ENCODE measurements at places on chromosomes 12 and 14.
A peak's percentile ranks its signal among the peaks of the same experiment; 100 is the strongest.

- peak; percentile 59 for DNase-seq
Measured at GRCh38 chr14:60275932-60276331, 26.9 kb downstream of the PPM1A start.

GRCh38 chr12:113467142-113467501 lies 4.5 kb downstream of the LHX5 start:
- no peak for DNase-seq

DNA sequence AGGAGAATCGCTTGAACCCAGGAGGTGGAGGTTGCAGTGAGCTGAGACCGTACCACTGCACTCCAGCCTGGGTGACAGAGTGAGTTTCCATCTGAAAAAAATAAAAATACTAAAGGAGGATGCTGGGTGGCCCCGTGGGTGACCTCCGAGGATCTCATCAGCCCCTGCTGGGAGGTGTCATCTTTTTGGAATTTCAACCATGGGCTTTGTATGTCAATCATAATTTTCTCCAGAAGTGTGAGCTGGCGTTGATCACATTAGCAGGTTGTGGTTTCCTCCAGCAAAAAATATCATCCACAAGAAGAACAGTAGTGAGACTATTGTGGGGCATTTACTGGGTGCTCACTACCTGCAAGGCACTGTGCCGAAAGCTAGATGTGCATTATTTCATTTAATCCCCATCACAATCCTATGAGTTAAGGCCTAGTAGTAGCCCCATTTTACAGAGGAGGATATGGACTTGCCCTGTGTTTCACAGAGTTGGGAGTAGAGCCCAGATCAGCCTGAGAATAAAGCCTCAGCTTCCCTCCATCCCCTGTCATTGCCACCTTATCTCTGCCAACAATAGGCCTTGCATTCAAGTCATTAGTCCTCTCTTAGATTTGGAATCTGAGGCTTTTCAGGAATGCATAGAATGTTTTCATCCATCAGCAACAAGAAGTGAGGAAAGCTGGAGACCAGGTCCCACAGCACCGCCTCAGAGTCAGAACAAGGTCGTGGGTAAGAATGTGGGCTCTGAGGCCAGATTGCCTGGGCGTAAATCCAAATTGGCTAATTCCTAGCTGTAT lies 39.8 kb downstream of the SVOP start:
- no peak for DNase-seq

DNA sequence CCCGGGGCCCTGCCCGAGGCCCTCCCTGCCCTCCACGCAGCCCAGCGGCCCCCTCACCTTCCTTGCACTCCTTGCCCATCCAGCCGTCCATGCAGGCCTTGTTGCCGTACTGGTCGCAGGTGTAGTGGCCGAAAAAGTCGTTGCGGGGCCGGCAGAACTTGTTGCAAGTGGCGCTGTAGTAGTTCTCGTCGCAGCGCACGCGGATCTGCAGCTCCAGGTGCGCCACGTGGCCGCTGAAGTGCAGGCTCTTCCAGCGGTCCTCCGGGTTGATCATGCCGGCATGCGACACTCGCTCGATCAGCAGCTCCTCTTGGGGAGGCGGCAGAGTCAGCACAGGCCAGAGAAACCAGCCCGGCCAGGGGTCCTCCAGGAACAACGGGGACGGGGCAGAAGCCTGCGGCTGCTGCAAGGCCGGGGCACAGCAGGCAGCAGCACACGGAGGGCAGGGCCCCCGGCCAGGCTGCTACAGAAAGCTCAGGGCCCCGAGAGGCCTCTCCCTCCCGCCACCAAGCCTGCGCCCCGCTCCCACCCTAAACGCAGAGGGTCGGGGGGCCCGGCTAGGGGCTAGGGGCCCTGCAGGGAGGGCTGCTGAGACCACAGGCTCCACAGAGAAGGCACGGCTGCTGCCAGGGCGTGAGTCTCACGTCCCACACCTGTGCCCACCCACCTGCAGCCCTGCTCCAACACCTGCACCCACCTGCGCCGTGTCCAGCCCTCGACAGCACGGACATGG lies 12.7 kb downstream of the JAG2 start:
- DNase-seq, result no peak

DNA sequence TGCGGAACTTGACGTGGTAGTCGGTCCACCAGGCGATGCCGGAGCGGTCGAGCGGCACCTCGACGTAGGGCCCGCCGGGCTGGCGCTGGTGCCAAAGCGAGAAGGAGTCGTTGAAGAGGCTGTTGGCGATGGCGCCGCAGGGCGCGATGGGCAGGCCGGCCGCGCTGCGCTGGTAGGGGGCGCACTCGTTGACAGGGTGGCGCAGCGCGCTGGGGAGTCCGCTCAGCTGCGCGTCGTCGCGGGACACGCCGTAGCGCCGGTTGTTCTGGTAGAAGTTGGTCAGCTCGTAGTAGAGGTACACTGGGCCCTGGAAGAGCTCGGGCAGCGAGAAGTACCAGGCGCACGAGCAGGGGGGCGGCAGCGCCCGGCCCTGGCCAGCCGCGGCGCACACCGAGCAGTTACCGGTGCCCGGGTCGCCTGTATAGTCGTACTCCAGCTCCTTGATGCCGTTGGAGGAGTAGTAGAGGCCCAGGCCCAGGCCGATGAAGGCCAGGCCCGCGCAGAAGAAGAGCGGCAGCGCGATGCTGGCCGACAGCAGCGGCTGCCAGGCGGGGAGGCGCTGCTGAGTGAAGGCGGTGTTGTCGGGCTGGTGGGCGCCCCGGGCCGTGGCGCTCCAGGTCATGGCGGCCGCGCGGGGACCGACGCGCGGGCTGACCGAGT lies 482 bp downstream of the TMEM30B start:
- DNase-seq, result peak; percentile 90

DNA sequence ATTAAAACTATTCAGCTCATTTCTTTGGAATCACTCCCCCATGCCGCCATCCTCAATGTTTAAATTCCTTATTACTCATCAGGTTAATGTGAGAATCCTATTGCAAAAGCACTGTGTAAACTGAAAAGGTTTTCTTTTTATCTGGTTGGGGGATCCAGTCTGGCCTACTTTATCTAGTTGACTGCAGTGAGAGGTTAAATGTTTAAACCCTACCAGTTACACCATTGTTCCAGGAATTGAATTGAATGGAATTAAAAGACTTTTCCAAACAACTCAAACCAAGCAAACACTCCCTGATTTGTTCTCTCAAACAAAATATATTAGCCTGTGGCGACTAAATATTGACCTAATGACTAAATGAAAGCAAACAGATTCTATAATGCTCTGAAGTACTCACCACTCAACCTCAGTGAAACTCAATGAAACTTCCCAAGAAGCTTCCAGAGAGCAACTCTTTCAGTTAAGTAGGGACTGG lies 100.5 kb downstream of the VEZT start:
- peak; percentile 13 for DNase-seq

DNA sequence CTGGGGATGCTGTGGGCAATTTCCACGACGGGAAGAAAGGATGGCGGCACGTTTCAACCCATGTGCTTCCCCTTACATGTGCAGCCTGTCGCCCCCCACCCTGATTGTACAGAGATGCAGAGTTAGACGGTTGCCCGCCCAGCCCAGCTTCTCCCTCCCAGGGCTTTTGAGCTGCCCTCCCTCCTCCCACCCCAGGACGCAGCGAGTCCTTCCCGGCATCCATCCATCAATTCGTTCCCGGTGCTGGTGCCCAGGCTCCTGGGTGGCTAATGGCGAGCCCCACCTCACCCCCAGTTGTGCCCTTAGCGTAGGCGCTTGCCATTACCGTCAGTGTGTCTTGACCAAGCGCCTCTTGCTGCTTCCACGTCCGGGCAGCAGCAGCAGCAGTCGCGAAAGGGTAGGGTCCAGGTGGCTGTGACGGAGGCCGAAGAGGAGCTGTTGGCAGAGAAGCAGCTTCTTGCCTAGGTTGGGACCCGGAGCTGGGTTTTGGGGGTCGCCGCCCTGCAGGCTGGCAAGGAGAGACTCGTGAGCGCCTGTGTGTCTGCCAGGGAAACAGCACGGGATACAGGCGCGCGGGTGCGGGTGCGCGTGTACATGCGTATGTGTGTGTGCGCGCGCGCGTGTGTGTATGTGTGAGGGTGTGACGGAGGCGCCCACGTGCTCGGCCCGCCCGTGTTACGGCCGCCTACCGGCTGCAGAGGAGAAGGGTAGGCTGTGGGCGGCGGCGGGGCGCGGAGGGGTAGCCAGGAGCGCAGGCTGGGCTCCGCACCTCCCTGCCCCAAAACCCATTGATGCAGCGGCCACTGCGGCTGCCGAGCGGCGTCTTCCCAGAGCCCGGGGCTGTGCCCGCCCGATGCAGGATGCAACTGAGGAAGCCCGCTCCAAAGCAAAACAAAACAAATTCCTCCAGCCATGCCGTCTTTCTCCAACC lies at the start of gene SLC6A15:
TSS of gene SLC6A15 (minus strand) at position 602 of the 931 bp plus-strand sequence. CDS start 20,679 bp downstream, outside the sequence.
- DNase-seq, result peak; percentile 54

DNA sequence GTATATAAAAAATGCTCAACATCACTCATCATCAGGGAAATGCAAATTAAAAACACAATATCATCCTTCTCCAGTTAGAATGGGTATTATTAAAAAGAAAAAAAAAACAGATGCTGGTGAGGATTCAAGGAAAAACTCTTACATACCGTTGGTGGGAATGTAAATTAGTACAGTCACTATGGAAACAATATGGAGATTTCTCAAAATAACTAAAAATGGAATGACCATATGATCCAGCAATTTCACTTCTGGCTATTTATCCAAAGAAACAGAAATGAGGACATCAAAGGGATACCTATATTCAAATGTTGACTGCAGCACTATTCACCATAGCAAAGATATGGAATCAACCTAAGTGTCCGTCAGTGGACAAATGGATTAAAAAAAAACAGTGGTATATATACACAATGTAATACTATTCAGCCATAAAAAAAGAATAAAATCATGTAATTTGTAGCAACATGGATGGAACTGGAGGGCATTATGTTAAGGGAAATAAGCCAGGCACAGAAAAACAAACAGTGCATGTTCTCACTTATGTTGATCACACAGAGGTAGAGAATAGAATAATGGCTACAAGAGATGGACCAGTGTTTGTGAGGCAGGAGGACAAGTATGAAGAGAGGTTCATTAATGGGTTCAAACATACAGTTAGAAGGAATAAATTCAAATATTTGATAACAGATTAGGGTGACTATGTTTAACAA lies 14.4 kb upstream of the PRR4 start:
- no peak for DNase-seq

DNA sequence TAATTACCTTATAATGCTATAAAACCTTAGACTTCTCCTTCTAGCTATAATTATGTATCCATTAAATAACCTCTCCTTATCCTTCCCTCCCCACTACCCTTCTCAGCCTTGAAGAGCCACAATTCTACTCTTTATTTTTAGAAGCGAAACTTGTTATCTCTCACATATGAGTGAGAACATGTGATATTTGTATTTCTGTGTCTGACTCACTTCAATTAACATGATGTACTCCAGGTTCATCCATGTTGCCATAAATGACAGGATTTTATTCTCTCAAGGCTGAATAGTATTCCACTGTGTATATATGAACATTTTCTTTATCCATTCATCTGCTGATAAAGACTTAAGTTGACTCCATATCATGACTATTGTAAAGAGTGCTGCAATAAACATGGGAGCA lies 485.6 kb downstream of the FLRT2 start:
- DNase-seq, result no peak

DNA sequence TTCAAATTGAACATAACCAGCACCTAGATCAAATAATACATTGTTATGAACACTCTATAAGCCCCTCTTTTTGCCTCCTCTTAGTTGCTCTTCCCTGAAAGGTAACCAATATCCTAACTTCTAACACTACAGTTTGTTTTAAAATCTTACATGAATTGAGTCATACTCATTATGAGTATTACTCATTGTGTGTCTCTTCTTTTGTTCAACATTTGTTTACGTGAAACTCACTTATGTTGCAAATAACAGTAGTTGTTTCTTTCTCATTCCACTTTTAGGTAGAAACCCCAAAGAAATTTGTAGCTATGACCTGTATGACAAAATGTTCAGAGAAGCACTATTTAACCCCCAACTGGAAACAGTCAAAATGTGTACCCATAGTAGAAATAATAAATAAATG lies 6.6 kb downstream of the LRRC9 start:
- no peak for DNase-seq

DNA sequence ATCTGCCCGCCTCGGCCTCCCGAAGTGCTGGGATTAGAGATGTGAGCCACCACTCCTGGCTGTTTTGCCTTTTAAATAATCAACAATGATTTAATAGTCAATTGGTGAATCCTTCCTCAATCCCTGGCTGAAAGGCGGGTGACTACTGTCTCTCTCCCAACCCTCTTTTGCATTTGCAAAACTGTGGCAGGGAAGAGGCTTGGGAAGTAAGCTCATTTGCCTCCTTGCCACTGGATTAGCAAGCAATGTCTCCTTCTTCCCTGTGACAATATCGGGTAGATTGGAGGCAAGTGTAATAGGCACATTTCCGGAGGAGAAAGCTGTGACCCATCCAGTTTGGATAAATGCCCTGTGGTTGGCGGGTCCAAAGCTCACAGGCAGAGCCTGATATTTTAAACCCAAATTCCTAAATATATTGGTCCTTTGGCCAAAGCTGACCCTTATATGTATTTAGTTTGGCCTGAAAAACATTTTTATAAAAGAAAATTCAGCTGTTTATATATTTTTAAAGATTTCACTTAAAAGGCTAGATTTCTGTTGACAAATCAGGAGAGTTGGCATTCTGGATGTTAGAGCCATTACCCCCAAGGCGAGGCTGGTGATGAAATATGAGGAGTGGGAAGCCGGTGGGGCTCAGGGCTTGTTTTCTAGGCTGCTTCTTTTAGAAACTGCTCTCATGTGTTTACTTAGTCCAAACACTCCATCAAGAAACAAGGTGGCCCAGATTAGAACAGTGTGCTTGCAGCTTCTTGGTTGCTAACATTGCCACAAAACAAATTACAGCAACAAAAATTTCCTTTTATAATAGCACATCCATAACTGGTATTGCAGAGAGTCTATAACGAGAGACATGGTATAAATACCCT lies 646.9 kb upstream of the TMEM132C start:
- DNase-seq, result no peak

- DNase-seq, result peak; percentile 23
Measured at GRCh38 chr14:102962111-102962627, 39.7 kb downstream of the AMN start.

GRCh38 chr12:86710109-86710508 lies 453.9 kb upstream of the MGAT4C start:
- DNase-seq, result no peak

GRCh38 chr12:14567351-14568162 lies at the start of gene PLBD1:
Gene PLBD1, minus strand, starts transcription at chr12:14567883. Its CDS starts 187 bp downstream, at chr12:14567696.
- DNase-seq, result peak; percentile 85

DNA sequence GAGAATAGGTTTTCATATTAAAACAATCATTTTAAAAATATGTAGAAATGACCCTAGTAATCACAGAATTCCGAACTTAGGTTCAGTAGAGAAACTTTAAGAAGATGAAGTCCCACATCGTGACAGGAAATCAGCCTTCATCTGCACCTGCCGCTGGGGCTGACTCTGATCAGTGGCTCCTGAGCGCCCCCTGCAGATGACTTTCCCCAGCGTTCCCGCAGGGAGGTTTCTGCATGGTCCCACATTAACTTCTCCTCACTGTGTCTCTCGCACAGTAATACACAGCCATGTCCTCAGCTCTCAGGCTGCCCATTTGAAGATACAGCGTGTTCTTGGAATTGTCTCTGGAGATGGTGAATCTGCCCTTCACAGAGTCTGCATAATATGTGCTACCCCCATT lies 1131.1 kb downstream of the TMEM121 start:
- DNase-seq, result peak; percentile 7
